ENCODE measurements at places on chromosomes 7 and 10.

DNA sequence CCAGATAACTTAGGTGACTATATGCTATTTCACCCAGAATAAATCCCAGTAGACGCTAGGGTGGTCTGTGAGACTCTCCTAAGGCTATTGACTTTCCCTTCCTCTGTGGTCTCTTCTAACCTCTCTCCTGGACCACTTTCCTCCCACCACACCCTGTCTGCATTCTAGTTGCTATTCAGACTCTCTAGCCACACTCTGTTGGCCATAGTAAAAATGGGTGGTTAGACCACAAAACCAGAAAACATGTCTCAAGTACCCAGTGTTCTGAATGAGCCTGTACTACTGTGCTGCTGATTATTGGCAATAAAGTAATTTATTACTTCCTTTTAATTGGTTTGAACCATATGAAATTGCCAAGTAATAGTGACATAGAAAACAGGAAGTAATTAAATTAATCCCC lies 240.8 kb downstream of the KIF20B start:
- DNase-seq: no peak

- DNase-seq: no peak
These were observed 1111.4 kb downstream of the SORCS1 start for GRCh38 chr10:106053061-106053460.

DNA sequence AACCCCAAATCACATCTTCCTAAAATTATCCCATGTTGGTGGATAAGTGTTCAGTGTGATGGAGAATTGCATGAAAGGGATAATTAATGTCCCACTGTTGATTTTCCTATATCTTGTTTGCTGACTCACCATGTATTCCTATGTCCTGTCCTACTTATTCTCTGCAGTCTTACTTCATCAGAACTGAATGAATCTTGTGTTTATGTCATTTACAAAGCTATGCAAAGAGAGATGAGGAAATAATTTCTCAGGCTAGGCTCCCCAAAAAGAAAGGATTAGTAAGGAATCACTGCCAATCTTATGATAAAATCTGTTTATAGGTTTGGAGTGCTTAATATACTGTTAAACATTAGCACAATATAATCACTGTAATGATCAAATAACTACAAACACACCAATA lies 360.8 kb downstream of the CRPPA start:
- DNase-seq: no peak

- no peak for DNase-seq
These were observed 11.6 kb downstream of the TYW1 start for GRCh38 chr7:67008260-67008659.

DNA sequence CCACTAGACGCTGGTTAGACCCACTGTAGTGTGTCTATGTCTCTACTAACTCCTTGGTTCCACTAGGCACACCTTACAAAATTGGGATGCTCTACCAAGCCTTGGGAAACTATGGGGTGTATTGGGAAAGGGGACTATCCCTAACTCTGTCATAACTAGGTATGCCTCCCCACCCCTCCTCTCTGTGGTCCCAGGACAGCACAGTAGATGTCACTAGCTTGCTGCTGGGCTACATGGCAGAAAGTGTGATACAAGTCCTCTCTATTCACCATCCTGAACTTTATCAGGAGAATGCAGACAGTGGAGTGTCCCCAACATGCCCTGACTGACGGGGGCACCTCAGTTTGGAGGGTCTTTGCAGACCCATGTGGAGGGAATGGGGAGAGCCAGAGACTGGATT lies 30.3 kb upstream of the TMEM273 start:
- DNase-seq: no peak

DNA sequence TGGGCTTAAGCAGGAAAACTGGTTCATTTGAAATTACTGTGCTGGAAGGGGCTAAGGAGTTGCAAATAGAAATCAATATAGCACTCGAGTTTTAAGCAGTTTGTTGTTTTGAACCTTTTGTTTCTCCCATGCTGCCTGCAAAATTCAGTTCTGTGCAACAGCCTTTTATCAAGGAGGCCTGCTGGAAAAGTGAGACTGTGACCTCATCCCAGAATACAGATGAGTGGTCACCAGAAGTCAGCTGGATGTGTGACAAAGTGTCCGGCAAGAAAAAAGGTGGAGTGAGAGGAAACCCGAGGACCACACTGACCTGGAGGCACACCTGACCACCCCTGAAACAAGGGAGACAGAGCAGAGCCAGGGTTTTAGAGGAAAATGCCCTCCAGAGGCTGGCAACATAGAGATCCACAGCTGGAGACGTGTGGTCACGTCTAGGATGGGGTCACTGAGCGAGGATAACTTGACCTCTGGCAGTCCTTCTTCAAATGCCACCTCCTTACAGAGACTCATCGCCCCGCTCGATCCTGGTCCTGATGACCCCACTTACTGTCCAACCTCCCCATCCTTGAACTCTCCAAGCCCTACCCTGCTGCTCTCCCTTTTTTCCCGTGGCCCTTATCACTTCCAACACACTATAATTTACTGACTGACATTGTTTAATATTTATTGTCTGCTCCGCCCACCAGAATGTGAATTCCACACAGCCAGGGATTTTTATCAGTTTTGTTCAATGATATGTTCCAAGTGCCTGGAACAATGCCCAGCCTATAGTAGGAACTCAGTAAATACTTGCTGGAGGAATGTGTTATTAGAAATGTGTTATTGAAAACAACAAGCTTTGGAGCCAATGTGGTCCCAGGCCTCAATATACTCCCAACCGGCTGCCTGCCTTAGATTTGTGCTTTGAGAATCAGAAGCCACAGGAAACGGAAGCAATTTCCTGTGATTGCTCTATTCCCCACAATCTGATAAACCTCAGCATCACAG lies 243.8 kb downstream of the GLI3 start:
- DNase-seq: no peak

- DNase-seq: no peak
These were observed 33.9 kb upstream of the ARL4A start for GRCh38 chr7:12653518-12653917.
